ENCODE measurements at places on chromosomes 7 and 10.

GRCh38 chr10:51857305-51857704 is 157.9 kb upstream of the CSTF2T start:
- DNase-seq, result no peak

GRCh38 chr7:26191233-26191973 is 9.1 kb downstream of the HNRNPA2B1 start:
- DNase-seq, result no peak

- no peak for DNase-seq
These were observed 26.0 kb downstream of the DOCK4 start for GRCh38 chr7:112180223-112180622.

- peak; percentile 41 for DNase-seq
These were observed 103.9 kb downstream of the CUBN start for GRCh38 chr10:17025444-17026295.

DNA sequence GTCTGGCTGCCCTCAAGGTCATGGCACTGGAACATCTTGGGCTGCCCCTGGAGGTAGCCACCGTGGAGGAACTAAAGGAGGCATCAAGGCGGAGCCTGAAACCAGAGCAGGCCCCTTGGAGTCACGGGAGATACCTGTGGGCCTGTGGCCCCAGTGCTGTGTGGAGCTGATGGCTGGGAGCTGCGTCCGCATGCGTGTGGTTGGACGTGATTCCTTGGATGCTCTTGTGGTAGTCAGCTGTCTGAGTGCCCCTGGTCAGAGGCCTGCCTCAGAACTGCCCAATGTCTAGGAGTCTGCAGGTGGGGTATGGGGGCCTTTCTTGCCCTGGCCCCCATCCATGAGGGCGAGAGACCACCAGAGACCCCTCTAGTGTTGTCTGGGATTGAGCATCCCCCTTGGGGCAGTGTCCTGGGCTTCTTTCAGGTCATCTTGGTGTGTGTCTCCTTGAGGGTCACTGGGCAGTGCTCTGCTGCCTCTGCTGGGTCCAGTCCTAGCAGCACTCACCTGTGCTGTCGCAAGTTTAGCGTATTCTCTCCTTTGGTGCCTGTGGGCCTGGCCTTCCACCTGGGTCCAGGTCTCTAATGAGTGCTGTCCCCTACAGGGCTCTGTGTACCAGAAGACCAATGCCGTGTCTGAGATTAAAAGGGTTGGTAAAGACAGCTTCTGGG is 8.1 kb downstream of the PGAM2 start:
- no peak for DNase-seq

- peak; percentile 52 for DNase-seq
These were observed 45.7 kb downstream of the IKZF1 start for GRCh38 chr7:50349963-50350944.

- DNase-seq, result no peak
These were observed 19.1 kb downstream of the UBE2H start for GRCh38 chr7:129933627-129934026.

- DNase-seq, result no peak
These were observed 113.0 kb downstream of the ADCY1 start for GRCh38 chr7:45687185-45687560.

- no peak for DNase-seq
These were observed 10.2 kb downstream of the KAZALD1 start for GRCh38 chr10:101071885-101072433.

GRCh38 chr7:74300926-74301325 is 11.7 kb downstream of the CLIP2 start:
- no peak for DNase-seq

DNA sequence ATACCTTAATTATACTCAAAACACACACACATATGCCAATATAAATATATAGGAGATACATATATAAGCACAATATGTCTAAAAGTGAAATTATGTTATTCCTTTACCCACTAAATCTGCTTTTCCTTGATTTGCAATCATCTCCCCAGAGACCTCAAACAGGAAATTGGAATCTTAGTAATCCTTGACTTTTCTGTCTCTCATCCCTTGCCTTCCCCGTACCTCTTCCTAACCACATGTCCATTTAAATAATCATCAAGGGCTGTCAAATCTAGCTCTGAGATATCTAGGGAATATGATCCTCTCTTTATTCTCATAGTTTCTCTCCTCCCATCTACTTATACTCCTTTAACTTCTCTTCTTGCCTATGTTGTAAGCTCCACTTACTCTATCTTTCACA is 336.6 kb downstream of the HGF start:
- DNase-seq, result no peak

DNA sequence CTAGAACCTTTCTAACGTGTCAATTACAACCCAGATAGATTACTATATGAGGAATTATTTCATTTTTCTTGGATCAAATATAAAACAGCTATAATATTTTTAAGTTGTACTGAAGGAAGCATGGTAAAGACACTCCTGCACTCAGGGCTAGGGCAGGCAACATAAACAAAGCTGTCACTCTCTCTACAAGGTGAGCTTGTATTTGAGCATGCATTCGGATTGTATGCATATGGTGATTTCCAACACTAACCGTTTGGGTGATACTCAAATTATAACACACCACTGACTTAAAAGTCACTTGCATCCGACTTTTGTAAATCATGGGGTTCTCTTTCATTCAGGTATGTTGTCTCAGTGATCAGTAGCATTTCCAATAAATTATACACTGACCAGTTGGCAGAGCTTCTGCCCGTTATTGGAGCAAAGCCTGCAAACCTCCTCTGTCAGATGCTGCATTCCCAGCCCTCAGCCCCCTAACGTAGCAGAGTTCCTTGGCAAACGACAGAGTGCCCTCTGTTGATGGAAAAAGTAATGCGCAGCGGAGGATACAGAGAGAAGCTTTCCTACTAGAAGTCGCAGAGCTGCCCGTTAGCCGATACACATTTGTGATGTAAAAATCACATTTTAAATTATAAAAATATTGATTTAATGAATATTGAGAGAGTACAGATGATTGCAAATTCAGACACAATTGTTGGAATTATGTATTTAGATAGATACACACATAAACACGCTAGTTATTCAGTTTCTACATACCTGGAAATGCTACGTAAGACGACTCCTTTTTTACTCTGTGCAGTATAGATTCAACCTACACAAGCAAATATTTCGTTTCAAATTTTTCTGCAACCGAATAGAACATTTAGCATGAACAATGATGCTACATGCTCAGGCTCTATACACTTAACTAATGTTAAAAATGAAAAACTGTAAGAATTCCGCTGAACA is 173.9 kb upstream of the SP4 start:
- DNase-seq, result peak; percentile 4

- no peak for DNase-seq
These were observed 265.1 kb upstream of the ZNF32 start for GRCh38 chr10:43913676-43914235.

DNA sequence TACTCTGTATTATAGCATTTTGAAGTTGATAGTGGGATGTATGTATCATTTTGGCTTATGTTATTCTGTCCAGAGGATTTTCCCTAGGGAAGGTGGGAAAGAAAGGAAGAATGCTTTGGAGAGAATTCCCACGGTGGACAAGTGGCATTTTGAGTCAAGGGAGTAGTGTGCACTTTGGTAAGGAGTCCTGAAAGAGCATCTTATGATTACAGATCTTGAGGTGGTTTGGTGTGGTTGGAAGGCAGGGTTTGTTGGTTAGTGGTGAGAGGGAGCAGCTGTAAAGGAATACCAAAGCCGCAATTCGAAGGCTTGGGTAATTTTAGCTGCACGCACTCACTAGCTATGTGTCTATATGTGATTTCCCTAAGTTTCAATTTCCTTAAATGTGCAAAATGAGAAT is 16.1 kb downstream of the CCSER2 start:
- no peak for DNase-seq

GRCh38 chr10:43816351-43817321 is 168.0 kb upstream of the ZNF32 start:
- DNase-seq, result peak; percentile 21

GRCh38 chr10:70917226-70917625 is 28.9 kb upstream of the PCBD1 start:
- DNase-seq, result no peak

GRCh38 chr10:60358282-60358681 is 31.4 kb downstream of the ANK3 start:
- DNase-seq, result no peak

GRCh38 chr10:63562857-63563256 is 41.7 kb downstream of the REEP3 start:
- DNase-seq, result no peak

GRCh38 chr7:104761892-104762291 is 252.1 kb upstream of the KMT2E start:
- DNase-seq, result no peak

GRCh38 chr10:113808168-113808567 is 45.7 kb downstream of the DCLRE1A start:
- DNase-seq, result no peak

- no peak for DNase-seq
These were observed 13.5 kb downstream of the COBL start for GRCh38 chr7:51303142-51303525.

- DNase-seq, result no peak
These were observed 259.8 kb downstream of the GLI3 start for GRCh38 chr7:41977151-41977651.

DNA sequence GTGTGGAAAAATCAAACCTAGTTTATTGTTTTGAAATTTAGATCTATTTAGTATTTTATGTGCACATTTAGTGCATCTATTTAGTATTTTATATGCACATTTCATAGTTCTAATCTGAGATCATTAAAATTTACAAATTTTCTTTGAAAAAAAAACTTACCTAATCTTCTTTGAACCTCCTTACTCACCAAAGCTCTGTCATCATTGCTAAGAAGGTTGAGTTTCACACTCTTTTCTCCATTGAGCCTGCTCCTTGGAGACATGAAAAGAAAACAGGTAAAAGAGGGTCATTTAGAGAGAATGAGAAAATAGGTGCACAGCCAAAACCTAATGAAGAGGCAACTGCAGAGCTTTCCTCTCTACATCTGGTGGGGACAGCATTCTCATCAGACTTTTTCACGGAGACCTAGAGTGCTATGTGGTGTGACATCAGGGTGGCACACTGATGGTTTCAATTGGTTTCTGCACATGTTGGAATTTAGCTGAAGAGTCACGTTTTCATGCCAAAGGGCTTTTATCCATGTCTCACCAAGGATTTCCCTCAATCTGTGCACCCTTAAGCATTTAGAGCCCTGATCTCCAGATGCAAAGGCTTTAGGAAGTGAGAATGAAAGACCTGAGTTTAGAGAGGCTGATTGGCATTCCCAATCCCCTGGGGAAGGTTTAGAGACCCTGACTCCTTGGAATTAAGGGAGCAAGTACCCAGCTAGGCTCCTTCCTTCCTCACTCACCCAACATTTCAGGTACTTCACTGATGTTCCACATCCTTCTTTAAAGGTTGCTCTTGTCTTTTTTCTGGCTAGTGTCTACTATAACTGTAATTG is 89.2 kb upstream of the CAPZA2 start:
- no peak for DNase-seq

- DNase-seq, result no peak
These were observed 83.2 kb downstream of the SLC16A9 start for GRCh38 chr10:59626523-59626869.

DNA sequence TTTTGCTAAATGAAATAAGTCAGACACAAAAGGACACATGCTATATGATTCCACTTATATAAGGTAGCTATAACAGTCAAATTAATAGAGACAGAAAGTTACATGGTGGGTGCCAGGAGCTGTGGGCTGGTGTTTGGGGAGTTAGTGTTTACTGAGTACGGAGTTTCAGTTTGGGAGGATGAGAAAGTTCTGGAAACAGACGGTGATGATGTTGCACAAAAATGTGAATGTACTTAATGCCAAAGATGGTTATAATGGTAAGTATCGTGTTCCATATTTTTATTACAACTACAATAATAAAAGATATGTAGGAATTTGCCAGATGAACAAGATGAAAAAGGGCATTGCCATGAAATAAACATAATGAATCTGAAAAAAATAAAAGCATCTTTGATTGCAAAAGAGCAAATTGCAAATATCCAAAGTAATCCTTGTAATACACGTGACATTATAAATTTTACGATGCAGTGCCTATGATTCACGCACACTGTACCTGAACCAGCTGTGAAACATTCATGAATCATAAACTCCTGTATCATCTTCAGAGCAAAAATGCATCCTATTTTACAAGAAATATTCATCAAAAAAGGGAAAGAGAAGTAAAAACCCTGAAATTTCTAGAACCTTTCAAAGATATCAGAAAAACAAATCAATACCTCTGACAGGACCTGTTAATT is 676.7 kb downstream of the PCDH15 start:
- DNase-seq, result no peak

DNA sequence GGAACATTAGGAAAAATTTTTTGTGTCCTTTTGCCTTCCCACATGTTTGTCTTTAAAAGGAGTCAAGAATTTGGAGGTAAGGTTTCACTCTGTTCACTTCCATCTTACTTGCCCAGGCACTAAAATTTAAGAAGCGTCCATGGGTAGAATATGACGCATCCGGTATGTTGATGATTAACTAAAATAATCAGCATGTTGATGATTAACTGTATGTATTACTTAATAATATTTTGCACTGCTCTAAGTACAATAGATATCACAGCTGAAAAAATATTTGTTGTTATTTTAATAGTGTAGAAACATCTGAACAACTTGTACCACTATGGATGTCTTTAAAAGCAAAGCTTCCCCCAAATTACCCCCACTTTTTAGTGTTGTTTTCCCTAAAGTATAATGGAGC is 11.5 kb downstream of the ANKRD22 start:
- no peak for DNase-seq

DNA sequence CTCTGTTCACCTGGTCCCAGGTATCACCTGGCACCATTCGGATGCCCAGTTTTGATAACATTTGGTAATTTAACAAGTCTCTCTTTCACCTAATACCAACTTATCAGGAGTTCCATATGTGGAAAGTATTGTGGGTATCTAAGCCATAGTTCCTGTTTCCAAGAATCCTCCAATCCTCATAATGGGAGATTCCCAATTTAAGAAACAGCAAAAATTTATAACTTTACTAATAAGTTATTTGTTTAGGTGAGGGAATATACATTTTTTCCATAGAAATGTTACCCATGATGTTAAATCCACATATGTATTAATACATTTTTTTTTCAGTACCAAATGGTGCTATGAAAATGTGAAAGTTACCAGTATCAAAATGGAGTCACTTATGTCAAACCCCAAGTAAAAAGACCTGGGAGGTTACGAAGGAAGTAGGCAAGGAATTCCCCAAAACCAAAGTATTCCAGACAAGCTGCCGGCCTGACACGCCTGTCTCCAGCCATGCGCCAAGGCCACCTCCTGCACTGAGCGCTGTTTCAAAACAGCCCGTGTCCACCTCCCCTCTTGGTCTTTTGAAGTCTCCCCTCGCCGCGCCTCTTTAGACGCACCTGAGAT is 44.8 kb downstream of the PRKCQ start:
- no peak for DNase-seq

GRCh38 chr7:134789967-134790685 is 10.7 kb downstream of the CALD1 start:
- DNase-seq, result no peak

GRCh38 chr10:5428133-5428532 is 15.8 kb downstream of the NET1 start:
- no peak for DNase-seq

Measured in stimulated activated CD4-positive, alpha-beta T cell treated with anti-CD3 and anti-CD28 coated beads, TNF-alpha, amount 100 ng/mL, for 4 hours (primary cell).